T-helper 2 cell (primary cell): ENCODE measurements at places on chromosomes 2 and 18.

DNA sequence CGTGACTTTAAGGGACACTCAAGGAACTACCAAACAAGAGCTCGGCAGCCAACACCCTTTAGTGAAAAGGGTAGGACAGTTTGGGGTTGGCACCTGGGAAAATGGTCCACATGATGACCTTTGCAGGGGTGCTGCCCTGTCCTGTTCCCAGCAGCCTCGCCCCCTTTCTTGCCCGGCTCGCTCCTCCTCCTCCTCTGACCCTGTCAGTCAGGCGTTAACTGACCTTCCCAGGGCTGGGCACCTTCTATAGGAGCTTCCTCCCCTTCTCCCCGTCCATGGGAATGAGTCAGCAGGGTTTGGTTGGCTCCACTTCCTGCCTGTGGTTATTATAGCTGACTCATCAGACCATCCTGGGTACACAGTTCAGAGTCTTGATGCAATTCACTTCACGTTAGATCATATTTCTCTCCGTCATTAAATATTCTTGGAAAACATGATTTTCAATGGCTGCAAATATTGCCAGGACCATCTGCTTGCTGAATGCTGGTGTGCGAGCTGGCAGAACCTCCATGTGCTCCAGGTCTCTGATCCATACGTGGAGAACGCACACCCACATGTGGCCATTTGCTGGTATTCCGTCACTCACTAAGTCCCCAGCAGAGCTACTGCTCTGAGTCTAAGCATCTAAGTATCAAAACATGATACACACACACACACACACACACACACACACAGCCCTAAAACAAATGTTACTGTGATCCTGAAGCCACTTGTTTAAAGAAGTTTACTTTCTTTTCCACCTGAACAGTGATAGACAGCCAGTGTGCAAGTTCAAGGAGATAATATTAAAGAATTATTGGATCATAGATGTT is 185.0 kb downstream of the ANAPC1 start:
- DNase-seq, result peak; percentile 9

GRCh38 chr2:206471524-206472062 is 28.3 kb downstream of the ADAM23 start:
- no peak for DNase-seq

DNA sequence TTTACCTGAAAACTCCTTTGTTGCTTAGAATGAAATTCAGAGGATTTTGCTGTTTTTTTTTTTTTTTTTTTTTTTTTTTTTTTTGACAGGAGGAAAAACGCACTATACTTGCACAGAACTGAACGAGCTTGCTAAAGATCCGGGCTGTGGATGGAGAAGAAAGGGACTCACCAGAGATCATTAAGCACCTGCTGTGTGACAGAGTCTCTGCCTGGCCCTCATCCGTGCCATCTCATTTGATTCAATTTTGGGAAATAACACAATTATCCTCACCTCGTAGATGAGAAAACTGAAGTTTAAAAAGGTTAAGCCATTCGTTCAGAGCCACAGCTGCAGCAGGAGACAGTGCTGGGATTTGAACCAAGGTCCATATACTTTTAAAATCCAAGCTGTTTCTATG is 775.4 kb upstream of the ID2 start:
- no peak for DNase-seq

GRCh38 chr2:31563273-31563839 is 17.4 kb downstream of the SRD5A2 start:
- DNase-seq, result no peak

DNA sequence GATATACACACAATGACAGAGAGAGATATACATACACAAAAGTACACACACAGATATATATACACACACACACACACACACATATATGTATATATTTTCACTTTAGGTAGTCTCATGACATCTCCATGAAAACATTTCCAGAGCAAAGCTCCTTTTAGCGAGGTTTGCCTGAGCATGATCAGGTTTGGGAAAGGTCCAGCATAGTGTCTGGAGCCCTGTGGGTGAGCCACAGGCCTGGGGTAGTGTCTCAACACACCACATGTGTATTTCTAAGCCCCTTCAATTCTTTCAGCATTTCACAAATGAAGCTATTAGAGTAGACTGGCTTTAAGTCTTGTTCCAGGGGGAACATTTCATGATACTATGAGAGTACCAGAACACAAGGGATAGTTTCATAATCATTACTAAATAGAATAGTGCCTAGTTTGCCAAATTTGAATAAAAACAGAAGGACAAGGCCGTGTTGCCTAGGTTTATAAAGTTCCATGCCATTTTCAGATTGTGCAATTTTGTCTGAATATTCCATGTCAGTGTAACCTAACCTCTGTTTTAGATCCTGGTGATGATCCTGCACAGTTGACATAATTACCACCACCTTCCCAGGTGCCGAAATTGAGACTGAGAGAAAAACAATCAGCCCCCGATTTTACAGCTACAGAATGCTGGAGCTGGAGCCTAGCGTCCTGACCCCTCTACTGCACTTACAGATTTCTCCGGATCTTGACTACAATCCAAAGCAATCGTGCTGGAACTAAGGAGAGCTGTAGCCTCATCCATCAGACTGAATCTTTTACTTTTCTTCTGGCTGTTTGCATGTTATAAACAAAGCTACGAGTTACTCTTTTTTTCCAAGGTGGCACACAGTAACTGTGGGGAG is 332.7 kb downstream of the CYRIA start:
- DNase-seq, result no peak

- no peak for DNase-seq
Observed at GRCh38 chr2:25470806-25471205, 129.1 kb upstream of the DNMT3A start.

DNA sequence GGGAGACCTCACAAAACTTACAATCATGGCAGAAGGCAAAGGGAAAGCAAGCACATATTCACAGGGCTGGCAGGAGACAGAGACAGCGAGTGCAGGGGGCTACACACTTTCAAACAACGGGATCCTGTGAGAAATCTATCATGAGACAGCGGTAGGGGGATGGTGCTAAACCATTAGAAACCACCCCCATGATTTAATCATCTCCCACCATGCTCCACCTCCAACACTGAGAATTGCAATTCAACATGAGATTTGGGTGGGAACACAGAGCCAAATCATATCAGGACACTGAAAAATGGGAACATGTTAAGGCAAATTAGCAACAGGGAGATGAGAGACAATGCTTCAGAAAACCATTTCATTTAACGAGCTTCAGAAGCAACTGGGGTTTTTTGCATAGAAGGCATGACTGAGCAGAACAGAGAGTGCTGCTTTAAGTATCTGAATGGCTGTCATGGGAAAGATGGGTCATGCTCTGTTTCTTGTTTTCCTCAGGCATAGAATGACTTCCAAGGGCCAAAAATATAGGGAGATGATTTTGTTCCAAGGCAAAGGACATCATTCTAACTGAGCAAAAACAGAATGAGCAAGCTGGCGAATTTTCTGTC is 100.8 kb upstream of the MAP2 start:
- DNase-seq, result no peak

DNA sequence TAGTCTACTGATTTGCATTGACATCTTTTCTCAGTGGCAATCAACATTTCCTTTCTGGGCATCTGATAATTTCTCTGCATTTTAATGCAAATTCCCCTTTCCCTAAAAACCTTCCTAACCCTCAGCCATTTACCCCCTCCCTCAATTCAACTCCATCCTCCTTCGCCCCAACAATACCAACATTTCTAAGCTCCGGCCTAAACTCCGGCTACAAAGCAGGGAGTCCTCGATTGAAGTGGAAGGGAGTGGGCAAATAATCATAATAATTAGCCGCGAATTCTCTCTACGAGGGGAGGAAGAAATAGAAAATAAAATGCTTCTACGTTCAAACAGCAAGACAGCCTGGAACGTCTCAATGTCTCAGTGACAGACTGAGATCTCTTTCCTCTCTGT is 4.6 kb downstream of the BCL11A start:
- DNase-seq, result no peak

DNA sequence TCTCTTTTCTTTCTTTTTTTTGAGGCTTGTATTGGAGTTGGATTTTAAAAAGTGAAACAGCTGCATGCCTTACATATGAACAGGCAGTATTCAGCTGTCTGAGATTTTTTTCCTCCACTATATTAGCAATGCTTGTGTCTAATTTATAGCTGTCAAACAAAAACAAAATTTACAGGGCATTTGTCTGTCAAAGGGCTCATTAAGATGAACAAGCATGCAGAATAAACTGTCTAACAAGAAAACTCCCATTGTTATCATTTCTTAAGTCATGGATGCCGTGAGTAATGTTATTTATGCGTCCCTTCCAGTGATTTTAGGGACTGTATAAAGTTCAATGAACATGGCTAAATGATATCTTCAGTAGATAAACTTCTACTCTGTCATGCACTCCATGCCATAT is 674.7 kb downstream of the PLCL1 start:
- DNase-seq, result no peak

GRCh38 chr2:143717053-143717452 is 587.8 kb downstream of the ARHGAP15 start:
- DNase-seq, result no peak

DNA sequence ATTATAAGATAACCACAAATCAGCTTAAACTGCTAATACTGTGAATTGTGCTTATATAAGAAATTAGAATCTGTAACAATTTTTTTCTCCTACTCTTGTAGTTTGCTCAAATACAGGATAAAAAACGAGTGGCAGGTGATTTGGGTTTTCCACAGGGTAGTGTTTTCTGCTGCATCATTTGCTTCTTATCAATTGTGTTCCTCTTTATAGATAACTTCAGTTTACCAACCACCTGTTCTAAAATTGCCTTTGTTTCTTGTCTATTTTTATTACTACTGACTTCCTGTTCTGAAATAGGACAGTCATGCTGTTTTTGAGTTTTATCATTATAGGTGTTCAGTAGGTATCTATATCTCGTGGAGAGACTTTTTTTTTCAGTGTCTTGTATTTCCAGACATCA is 56.9 kb downstream of the MFSD6 start:
- no peak for DNase-seq

GRCh38 chr2:126220331-126220730 is 435.6 kb upstream of the GYPC start:
- no peak for DNase-seq

DNA sequence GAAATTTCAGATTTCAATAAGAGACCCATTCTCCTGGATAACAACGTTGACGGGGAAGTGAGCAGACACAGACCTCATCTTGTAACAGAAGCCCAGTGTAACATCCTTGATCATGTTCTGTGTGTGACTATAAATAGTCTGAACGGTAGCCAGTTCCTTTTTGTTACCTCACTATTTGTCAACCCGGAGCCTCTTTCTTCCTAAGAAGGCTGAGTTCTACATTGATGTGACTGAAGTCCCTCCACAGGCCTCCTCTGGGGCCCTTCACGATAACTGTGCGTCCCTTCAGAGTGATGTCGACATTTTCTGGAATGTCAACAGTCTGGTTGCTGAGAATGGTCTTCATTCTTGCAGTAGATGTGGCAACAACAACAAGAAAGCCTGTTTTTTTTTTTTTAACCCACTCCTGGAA is 6.3 kb upstream of the PLEKHM3 start:
- no peak for DNase-seq

GRCh38 chr2:183117226-183117625 is 7.0 kb upstream of the NUP35 start:
- DNase-seq, result no peak

GRCh38 chr18:34976534-34976898 is 64.7 kb upstream of the MAPRE2 start:
- no peak for DNase-seq

DNA sequence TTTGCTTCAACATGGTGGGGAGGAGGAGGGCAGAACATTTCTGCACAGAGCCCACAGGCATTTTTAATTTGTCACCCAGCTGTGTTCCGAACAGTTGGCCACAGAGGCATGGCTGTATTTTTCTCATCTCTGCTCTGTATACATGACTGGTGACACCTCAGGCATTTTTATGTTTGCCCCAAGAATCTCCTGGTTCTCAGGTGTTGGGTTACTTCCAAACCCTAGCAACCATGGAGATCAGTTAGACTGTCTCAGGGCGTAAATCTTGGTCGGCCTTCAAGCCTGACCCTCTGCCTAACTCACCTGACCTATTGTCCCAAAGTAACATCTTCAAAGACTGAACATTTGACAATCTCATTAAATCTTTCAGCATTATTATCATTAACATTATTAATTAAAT is 100.0 kb downstream of the ABCA12 start:
- no peak for DNase-seq

DNA sequence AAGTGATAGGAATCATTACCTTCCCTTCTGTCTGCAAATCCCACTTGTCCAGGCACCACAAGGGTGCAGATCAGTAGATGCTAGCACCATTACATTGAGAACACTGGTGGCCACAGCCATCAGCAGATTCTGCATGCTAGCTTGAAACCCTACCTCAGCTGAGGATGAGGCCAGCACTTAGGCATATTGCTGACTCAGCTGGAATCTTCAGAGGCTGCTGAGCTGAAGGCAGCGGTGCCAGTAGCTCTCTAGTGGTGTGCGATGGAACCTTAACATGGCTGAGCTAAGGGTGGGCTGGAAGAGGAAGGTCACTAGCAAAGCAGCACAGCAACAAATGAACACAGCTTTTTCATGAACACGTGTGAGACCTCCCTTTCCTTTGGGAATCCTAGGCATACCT is 19.0 kb upstream of the CPO start:
- DNase-seq, result no peak

- DNase-seq, result no peak
Observed at GRCh38 chr2:135050684-135051083, 1.4 kb upstream of the RAB3GAP1 start.

- DNase-seq, result no peak
Observed at GRCh38 chr2:220446106-220446712, 818.8 kb downstream of the SLC4A3 start.

- no peak for DNase-seq
Observed at GRCh38 chr2:42076357-42077225, 28.8 kb downstream of the PKDCC start.

DNA sequence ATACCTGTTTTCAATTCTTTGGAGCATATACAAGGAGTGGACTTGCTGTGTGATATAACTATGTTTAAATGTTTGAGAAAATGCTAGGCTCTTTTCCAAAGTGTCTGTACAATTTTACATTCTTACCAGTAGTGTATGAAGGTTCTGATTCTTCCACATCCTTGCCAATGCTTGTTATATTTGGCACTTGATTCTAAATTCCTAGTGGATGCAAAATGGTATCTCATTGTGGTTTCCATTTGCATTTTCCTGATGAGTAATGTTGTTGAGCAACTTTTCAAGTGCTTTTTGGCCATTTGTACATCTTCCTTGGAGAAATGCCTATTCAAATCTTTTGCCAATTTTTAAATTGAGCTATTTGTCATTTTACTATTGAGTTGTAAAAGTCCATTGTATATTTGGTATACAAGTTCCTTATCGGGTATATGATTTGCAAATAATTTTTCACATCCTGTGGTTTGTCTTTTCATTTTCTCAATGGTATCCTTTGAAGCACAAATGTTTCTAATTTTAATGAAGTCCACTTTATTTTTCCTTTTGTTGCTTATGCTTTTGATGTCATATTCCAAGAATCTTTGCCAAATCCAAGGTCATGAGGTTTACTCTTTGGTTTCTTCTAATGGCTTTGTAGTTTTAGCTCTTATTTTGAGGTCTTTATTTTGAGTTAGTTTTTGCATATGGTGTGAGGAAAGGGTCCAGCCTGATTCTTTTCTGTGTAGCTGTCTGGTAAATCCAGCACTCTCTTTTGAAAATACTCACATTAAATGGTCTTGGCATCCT is 33.2 kb upstream of the CWC22 start:
- DNase-seq, result no peak
